ENCODE measurements at places on chromosomes 13 and 19. TPM values are rescaled to one million over a fixed set of nuclear protein-coding genes. Genes with fewer than 3 reads are reported as not detected.

IZUMO2 gene
- not detected for total RNA-seq

KCTD4 gene
- not detected for total RNA-seq

CEACAM18 gene
- total RNA-seq = not detected

LGALS14 gene
- not detected for total RNA-seq

PLIN5 gene
- total RNA-seq = not detected

AMER2 gene
- not detected for total RNA-seq

POLR1D gene
- 104 TPM for total RNA-seq
